Left ventricle myocardium inferior (tissue), 1 donor: ENCODE measurements at places on chromosomes 11 and 22. TPM values are rescaled to one million over a fixed set of nuclear protein-coding genes. Genes with fewer than 3 reads are reported as not detected.

DNA sequence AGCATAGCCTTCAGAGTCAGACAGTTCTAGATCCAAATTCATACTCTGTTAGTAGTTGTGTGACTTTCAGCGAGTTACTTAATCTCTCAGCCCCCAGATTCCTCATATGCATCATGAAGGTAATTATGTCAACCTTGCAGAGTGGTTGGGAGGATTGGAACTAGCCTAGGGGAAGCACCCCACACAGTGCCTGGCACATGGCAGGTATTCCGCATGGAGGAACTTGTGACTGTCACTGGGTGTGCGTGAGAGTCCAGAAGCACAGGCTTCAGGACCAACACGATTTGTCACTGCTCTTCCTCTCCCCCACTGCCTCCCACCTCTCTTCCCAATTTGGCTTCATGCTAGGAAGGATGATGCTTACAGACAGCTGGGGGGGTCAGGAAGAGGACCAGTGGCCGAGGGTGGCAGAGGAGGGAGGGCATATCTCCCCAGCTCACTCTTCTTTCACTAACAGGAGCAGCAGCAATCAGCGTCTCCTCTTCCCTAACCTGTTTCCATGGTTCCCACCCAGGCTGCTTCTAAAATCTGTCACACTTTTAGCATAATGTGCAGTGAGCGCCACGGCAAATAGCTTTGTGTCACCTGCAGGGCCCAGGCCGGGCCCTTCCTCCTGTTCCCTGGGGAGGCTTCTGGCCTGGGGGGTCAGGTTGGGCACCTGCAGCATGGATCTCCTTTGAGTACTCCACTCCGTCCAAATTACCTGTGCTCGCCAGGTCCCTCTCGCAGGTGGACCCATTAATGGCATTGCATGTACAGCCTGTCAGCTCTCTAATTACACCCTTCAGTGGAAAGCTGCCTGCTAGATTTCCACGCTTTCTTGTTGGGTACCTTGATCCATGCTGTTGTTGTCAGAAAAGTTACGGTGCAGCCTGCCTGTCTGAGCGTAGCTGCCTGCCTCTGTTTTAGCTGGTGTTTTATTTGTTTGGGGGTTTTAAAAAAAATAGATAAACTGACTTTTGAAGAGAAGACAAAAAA lies 400.4 kb downstream of the NXPE2 start:
- no peak for DNase-seq

GRCh38 chr11:40274017-40274416 lies 1185.4 kb downstream of the LRRC4C start:
- no peak for DNase-seq

DNA sequence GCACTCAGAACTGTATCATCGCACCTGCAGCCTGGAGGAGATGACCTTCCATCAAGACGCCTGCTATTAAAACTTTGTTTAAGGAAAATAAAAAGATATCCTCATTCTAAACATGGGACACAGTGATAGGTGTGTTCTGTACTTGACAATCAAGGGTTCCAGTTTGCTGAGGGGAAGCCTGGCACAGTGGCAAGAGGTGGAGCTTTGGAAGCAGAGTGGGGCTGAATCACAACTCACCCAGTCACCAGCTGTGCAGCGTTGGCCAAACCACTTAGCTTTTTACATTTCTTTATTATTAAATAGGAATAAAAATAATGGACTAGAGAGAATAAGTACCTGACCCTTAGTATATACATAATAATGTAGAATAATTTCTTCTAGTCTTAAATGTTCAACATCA lies 220.7 kb downstream of the TENM4 start:
- no peak for DNase-seq

GRCh38 chr22:47859881-47860525 lies 1097.6 kb downstream of the TBC1D22A start:
- no peak for DNase-seq

DNA sequence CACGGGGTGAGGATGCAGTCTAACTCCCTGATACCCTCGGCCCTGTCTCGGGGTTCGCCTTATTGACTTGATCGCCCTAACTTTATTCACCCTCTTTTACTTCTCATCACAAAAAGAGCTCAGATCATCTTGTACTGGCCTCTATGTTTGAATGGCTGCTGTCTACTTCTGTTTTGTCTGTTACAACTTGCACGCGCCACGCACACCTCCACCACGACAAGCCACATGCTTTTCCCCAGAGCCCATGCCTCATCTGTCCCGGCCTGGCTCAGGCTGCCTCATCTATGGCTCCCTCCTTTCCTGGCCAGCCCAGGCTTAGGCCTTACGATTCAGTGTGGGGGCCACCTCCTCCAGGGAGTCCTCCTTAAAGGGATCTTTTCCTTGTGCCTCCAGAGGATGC lies 180.9 kb downstream of the EFCAB6 start:
- DNase-seq, result no peak

- no peak for DNase-seq
Measured at GRCh38 chr22:27970596-27971220, 51.7 kb upstream of the PITPNB start.

UNC93B1 gene
- 6.1 TPM for total RNA-seq
